ENCODE measurements at places on chromosomes 13 and 19.

DNA sequence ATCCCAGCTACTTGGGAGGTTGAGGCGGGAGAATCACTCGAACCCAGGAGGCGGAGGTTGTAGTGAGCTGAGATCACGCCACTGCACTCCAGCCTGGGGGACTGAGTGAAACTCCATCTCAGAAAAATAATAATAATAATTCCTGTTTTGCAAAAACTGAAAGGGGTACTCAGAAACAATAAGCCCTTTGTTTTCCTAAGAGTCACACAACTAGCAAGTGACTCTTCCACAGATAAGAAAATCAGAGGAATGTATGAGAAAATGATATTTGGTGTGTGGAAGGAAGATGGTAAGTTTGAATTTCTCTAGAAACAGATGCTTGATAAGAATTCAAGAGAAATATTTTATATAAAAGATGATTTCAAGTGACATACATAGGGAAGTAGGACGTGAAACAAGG lies 35.1 kb downstream of the SYDE1 start:
- no peak for DNase-seq

GRCh38 chr13:99572131-99572530 lies 70.9 kb downstream of the TM9SF2 start:
- no peak for DNase-seq

DNA sequence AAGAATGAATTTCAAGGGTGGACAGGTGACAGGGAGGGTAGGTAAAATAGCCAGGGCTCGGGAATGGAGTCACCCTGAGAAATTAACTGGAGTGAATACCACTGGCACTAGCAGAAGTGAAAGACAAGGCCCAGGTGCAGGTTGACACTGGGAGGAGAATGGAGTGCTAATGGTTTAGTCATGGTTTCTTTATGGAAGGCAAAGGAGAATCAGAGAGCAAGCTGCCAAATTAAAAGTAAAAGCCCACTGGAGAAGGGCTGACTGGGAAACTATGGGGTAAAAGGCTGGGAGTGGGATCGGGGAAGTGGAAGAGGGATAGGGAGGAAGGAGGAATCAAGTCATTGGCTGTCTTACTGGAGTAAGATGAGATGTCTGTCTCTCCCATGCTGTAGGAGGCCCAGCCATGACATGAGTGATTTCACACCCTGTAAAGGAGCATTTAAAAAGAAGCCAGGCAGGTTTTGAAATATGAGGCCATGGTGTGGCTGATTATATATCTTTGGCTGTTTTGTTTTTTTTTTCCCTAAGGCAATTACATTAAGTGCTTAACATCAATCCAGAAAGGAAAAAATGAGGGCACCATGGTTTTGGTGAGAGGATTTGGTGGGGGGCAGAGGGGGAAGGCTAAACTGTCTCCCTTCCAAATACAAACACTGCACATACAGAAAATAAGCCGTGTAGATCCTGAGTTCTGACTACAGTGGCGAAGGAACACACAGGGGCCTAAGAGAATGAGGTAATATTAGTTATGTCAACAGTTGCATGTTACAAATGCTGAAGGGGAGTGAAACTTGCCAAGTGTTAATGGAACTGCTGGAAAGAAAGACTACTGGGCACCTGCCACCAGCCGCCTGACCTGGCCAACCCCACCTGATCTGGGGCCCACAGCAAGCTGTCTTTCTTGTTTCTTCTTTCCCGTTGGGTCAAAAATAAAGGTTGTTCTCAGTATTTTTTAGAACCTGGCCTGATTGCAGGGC lies 183.5 kb upstream of the TSC22D1 start:
- DNase-seq = no peak

- DNase-seq = no peak
These were observed 25.9 kb downstream of the NBEA start for GRCh38 chr13:34967851-34968562.

- DNase-seq = no peak
These were observed 17.5 kb downstream of the PEPD start for GRCh38 chr19:33504058-33504444.

GRCh38 chr19:21581646-21582240 lies 76.3 kb downstream of the ZNF429 start:
- DNase-seq = no peak

- DNase-seq = no peak
These were observed 8.8 kb downstream of the RRAS start for GRCh38 chr19:49631014-49631588.

GRCh38 chr13:99859178-99860177 lies 112.1 kb downstream of the ZIC5 start:
- DNase-seq = peak; percentile 89

GRCh38 chr13:27853335-27853734 lies 61.1 kb downstream of the GSX1 start:
- DNase-seq = no peak

- no peak for DNase-seq
These were observed 21.0 kb downstream of the COMP start for GRCh38 chr19:18769989-18770528.
